HS-27A (cell line): ENCODE measurements at places on chromosomes 3 and 15.
A peak's percentile ranks its signal among the peaks of the same experiment; 100 is the strongest.

DNA sequence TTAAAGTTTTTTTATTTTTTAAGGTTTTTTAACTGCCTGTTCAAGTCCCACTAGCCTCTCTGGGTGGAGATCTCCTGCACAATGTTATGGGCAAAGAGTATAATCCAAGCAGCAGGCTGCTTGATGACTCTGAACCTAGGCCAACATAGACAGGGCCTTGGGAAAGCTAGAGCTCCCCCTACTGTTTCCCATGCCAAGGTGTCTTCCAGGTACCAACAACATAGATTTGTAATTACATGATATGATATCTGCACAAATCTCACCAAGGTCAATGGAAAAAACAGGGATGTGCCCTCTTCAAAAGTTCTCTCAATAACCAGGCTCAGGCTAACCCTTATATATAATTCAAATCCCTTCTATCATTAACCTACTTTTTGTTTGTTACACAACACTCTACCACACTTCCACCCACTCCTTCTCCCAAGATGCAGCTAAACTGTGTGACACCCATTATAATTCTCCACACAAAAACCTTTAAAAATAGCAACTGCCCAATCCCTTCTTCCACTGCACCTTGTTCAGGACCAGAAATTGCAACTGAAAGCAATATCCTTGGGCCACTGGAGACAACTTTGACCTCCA, 43.8 kb downstream of the RBM15B start:
- peak; percentile 11 for DNase-seq

- DNase-seq: no peak
Measured at GRCh38 chr15:41011055-41011815, 58.0 kb downstream of the CHAC1 start.

- DNase-seq: no peak
Measured at GRCh38 chr15:68432441-68433064, 590 bp upstream of the ITGA11 start.

GRCh38 chr3:180747805-180748361, 68.6 kb upstream of the CCDC39 start:
- DNase-seq: no peak

DNA sequence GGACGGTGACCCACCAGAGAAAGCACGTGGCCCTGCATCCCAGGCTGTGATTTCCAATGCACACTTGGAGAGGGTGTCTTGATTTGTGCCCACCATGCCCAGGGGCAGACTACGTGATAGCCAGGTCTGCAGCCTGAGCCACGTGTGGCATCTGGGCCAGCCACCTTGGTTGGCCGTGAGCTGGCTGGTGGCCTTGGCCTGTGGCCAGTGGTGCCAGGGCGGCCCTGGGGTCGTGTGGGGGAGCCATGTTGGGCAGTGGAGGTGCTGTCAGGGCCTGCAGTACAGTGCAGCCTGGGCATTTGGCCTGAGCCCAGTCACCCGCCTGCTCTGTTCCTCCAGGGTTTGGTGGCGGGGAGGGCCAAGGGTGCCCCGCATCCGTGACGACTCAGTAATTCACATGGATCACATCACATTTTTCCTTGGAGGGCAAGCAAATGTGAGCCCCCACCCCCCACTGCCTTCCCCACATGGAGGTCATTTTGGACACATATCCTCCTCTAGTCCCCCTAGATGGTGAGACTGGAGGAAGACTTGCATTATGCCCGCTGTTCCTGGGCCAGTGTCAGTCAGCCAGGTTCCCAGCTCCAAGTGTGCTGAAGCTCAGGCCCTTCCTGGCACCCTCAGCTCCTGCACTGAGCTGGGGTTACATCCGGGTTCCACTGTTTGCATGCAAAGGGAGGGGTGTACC, 201.4 kb downstream of the UBE3A start:
- DNase-seq: no peak
